ENCODE measurements at places on chromosomes 5 and 9.

- DNase-seq = no peak
These were observed 234.2 kb upstream of the CDH6 start for GRCh38 chr5:30959238-30959637.

GRCh38 chr5:5710471-5710870 lies 288.0 kb downstream of the ICE1 start:
- DNase-seq = no peak

GRCh38 chr9:134345737-134346136 lies 19.5 kb downstream of the RXRA start:
- no peak for DNase-seq

DNA sequence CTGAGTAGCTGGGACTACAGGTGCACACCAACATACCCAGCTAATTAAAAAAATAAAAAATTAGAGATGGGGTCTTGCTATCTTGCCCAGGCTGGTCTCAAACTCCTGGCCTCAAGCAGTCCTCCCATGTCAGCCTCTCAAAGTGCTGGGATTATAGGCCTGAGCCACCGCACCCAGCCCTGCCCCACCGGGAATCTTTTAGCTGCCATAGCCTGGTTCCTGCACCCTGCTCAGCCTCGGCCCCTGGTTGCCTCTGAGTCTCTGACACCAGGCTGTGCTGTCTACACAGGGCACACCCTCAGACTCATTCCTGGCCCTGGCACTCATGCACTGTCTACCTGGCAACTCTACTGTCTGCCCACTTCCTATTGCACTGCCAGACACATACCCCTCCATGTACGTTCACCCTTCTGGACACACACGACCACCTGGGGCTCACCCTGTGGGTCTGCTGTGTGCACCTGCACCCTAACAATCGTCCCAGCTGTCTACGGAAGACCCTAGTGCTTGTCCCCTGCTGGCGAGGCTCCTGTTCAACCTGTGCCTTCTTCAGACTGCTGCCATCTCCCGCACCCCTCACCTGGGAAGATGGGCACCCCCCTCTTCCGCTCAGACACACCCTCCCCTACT lies 1.4 kb downstream of the PROP1 start:
- no peak for DNase-seq

GRCh38 chr9:83132768-83133167 lies 69.8 kb upstream of the RASEF start:
- DNase-seq = no peak

DNA sequence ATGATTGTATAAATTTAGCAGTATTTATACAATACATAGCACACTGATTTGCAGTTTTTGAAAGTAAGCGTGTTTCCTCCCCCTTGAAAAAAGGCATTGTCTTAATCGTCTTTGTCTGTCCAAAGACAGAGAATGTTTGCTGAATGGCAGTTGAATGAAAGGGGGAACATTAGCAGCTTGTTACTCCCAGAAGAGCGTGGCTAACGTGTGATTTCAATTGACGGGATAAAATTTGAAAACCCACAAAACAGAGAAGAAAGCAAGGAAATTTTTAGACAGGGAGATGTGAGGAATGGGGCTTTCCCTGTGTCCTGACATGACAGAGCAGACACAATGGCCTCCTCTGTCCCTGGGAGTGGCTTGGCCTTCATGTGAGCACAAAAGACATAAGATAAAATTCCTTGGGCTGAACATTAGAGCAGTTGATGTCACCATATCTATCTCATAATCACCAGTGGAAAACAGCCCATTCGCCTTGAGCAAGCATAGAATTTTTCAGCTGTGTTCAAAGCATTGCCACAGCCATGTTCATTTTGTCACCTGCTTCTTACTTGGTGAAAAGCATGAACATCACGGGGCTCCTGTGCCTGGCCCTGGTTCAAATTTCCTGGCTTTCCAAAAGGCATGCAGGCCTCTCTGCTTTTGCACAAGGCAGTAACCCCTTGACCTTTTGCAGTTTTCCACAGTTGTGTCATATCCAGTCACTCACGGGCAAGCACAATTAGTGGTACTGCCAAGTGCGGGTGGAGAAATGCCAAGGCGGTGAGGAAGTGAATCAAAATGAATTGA lies 126.9 kb downstream of the TLE1 start:
- peak; percentile 31 for DNase-seq

DNA sequence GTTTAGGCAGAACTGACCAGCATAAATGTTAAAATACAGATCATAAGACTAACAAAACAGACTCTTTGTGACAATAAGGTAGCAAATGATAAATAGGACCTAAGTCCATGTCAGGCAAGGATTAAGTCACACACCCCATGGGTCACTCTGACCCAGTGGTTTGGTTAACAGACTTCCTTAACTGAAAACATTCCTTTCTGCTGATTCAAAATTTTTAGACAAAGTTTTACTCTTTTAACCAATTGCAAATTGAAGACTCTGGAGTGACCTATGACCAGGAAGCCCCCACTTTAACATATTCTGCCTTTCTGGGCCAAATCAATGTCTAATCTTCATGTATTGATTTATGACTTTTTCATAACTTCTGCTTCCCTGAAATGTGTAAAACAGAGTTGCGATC lies 4.9 kb upstream of the NXNL2 start:
- no peak for DNase-seq

Data from lung (tissue), 17 donors.